ENCODE measurements at places on chromosomes 6 and 20.

GRCh38 chr6:34057790-34058189 lies 88.1 kb downstream of the GRM4 start:
- DNase-seq, result no peak

DNA sequence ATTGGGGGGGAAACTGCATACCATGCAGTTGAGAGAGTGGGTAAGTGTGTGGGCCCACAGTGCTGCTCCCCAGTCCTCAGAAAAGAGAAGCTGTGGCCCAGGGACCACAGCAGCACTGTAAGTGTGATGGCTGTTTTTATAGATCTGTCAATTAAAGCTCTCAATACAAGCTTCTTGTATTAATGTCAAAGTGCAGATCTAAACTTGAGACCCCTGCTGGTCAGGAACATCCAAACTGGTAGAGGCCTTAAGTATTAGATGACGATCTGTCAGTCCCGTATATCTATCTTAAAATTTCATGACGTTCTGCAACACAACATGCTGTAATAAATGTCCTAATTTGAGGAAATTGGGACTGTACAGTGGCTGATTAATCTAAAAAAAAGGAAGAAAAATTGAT lies 74.8 kb downstream of the TULP4 start:
- DNase-seq, result no peak

DNA sequence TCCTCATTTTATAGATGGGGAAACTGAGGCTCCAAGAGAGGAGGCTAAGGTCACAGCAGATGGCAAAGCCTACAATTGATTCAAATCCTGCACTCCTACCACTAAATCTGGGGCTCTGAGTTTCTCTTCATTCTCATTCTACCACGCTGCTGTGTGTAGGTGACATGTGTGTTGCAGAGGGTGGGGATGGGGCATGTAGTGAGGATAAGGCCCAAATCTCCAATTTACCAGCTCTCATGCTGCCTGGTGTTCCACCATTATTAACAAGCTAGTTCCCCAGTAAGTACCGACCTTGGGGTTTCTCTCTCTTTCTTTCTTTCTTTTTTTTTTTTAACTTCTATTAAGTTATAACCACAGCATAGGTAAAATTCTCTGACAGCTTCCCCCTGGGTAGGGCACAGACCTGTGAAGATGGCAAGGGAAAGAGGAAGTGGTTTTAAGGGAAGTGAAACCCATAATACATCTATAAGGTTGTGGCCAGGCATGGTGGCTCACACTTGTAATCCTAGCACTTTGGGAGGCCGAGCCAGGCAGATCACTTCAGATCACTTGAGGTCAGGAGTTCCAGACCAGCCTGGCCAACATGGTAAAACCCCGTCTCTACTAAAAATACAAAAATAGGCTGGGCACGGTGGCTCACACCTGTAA lies 13.0 kb upstream of the MATN4 start:
- DNase-seq, result no peak

DNA sequence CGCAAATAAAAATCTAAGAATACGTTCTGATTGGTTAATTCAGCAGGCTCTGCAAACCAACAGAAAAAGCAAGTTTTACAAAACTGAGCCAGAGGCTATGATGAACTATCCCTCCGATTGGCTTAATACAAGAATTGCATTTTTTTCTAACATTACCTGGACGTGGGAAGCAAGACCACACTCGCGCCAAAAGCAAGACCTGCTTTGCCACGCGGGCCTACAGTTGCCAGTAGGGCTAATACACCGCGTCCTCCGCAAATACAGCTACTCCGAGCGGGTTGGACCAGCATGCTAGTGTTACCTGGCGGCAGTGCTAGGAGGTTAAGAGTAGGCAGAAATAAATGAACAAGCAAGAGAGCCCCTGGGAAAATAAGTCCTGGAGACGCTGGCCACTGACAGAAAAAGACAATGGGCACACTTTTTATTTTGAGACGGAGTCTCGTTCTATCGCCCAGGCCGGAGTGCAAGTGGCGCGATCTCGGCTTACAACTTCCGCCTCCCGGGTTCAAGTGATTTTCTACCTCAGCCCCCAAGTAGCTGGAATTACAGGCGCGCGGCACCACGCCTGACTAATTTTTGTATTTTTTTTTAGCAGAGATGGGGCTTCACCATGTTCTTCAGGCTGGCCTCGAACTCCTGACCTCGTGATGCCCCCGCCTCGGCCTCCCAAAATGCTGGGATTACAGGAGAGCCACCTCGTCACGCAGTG lies 131.9 kb upstream of the BTN3A2 start:
- no peak for DNase-seq

GRCh38 chr20:16472045-16472872 lies 101.0 kb downstream of the KIF16B start:
- no peak for DNase-seq

- DNase-seq, result no peak
Measured at GRCh38 chr20:10922941-10923340, 249.1 kb upstream of the JAG1 start.

- DNase-seq, result no peak
Measured at GRCh38 chr6:37122861-37123260, 47.1 kb upstream of the PIM1 start.

DNA sequence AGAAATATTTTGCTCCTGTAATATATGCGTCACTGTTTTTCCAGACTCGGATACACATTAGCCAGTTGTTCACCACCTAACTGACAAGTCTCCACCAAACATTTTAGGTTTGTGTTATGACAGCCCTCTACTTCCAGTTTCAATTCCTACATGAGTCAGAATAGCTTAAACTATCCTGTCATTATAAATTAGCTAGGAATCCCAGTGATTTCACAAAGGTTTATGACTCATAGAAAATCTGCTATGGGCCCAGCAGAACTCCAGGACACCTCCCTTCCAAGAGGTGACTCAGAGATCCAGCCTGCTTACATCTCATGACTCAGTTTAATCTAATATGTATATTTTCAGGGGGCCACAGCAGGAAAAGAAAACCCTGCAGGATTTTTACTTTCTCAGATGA lies 17.4 kb upstream of the PLCB4 start:
- no peak for DNase-seq

- no peak for DNase-seq
Measured at GRCh38 chr6:112690497-112691202, 343.5 kb downstream of the RFPL4B start.

GRCh38 chr20:8891039-8891438 lies 177.8 kb upstream of the PLCB4 start:
- no peak for DNase-seq

GRCh38 chr20:21707999-21708737 lies 2.7 kb downstream of the PAX1 start:
- DNase-seq, result no peak

- DNase-seq, result no peak
Measured at GRCh38 chr6:54053881-54054391, 57.3 kb upstream of the MLIP start.

GRCh38 chr6:120945905-120946594 lies 388.2 kb downstream of the TBC1D32 start:
- DNase-seq, result no peak

GRCh38 chr6:149111556-149112115 lies 205.9 kb upstream of the TAB2 start:
- DNase-seq, result no peak

GRCh38 chr20:62576815-62577489 lies 65.4 kb upstream of the SLCO4A1 start:
- DNase-seq, result no peak

- DNase-seq, result no peak
Measured at GRCh38 chr6:128206610-128207426, 306.0 kb upstream of the THEMIS start.

DNA sequence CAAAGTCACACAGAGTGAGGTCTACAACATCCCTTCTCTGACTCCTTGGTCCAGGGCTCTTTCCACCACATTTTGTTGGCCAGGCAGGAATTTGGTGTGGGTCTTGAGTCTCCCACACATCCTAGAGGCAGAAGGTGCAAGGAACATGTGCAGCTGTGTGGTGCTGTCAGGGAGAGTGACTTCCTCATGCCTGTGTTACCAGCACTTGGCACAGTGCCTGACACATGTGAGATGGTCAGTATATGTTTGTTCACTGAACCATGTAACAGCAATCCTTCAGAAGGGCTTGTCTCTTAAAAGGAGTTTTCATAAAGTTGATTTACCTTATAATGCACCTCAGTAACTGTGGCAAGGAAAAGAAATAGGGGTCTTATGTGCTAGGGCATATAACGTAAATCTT lies 168.5 kb downstream of the CDC5L start:
- DNase-seq, result no peak

GRCh38 chr20:57556980-57557274 lies 4.0 kb upstream of the PCK1 start:
- DNase-seq, result no peak

DNA sequence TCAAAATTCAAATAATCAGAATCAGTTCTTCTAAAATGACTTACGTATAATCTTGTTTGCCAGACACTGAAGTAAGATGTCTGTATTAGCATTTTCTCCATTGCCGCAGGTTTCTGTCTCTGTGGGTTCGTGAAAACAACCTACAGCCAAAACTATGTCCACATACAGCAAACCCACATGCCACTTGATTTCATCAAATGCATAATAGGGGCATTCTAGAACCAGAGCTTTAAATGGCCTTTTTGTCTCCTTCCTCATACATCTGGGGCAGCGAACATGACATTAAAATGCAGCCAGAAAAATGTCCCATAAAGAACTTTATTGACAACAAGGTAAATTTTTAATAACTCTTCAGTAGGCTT lies 90.2 kb upstream of the QKI start:
- no peak for DNase-seq

Data from stimulated activated CD8-positive, alpha-beta memory T cell treated with anti-CD3 and anti-CD28 coated beads, Interleukin-7, amount 100 ng/mL, for 24 hours (primary cell).